Sciatic nerve (tissue), 2 donors: ENCODE measurements at places on chromosomes 12 and 14.

DNA sequence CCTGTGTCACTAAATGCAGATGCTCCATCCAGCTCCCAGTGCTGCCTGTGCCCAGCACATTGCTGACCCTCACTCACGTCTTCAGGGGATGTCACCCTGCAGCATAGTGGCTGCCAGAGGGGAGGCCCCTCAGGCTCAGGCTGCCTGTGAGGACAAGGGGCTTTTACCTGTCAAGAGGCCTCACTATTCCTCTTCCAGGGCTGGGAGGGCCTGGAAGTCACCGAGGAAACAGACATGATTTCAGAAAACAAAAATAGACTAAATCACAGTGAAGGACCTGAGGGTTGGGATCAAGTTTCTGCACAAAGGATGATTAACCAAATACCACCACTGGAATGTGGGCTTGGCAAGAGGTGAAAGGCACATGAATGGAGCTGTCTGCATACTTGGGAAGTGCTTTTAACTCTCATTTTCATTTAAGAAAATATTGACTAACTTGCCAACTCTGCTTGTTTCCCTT lies 1202.3 kb downstream of the BCL11B start:
- no peak for DNase-seq

DNA sequence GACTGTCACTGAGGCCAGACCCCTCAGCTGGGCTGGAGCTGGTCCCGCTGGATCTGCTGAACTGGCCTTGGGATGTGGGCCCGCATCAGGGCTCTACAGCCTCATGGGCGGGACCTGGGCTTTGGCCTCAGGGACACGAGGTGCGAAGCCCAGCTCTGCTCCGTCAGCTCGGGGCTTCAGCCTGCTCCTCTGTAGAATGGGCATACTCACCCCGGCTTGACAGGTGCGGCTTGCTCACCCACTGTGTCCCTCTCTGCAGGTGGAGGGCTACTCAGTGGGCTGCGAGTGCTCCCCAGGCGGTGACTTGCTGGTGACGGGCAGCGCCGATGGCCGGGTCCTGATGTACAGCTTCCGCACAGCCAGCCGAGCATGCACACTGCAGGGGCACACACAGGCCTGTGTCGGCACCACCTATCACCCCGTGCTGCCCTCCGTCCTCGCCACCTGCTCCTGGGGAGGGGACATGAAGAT lies 57.6 kb downstream of the BEGAIN start:
- no peak for DNase-seq

DNA sequence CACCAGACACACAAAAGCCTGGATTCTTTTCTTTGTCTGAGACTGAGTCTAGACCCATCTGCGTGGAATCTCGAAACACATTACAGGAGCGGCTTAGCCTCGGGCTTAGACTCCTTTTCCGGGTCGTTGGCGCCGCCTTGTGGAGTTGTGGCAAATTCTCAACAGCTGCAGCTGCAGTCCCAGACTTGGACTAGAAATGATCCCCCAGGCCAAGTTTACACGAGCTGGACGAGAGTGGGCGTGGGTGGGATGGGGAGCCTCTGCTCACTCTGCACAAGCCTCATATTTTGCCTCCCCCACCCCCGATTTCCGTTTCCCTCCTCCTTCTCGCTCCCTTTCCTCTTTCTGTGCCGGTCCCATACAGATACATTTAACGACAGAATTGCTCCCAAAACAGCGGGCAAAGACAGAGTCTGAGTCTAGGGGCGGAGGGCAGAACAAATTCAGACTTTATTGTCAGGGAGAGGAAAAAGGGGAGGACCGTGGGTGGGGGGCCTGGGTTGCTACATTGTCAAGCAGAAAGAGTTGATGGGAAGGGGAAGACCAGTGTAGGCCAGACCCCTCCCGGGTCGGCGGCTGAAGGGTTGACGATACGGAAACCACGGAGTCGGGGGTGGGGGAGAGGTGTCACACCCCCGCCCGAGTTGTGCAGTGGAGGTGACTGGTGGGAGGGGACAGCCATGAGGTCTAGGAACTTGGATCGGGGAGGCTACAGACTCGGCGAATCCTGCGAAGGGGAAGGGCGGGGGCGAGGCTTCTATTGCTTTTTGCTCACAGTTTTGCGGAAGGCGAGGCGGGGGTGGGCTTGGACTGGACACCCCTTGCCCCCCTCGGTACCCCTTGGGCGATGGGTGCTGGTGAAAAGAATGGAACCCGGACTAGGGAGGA lies 4.7 kb upstream of the GPR84 start:
- DNase-seq = peak; percentile 96

DNA sequence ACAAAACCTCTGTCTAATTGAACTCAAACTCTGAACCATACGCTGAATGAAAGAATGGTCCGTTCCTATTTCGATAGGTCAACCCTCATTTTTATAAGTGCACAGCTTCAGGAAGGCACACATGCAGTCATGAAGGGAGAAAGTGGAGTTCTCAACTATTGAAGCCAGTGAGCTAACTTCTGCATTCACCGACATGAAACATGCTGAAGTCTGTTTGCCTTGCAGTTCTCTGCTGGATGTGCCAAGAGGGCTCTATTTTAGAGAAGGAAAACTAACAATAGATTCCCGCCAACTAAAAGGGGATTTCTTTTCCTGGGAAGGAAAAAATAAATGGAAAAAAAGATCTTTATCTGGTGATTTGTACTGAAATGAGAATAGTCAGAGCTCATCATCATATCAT lies 191.0 kb upstream of the PLEKHG7 start:
- no peak for DNase-seq

- no peak for DNase-seq
Measured at GRCh38 chr12:10243818-10244520, 31.3 kb downstream of the GABARAPL1 start.

DNA sequence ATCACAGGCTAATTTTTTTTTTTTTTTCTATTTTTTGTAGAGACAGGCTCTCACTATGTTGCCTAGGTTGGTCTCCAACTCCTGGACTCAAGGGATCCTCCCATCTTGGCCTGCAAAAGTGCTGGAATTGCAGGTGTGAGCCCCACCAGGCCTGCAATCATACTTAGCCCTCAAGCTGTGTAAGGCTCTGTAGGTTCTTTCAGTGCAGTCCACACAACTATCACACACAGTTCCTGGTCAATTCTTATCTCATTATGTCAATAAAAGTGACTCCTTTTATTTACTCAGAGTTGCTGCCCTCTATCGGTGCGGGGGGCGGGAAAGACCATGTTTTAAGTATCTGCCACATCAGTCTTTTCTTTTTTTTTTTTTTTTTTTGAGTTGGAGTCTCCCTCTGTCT lies 29.0 kb downstream of the SLC2A3 start:
- no peak for DNase-seq

GRCh38 chr12:126107659-126108058 lies 1042.4 kb downstream of the AACS start:
- no peak for DNase-seq
